ENCODE measurements at places on chromosomes 16 and 17.
A peak's percentile ranks its signal among the peaks of the same experiment; 100 is the strongest.

- DNase-seq, result no peak
These were observed 29.4 kb downstream of the CNTROB start for GRCh38 chr17:7961421-7961820.

GRCh38 chr17:76714822-76715495, 4.2 kb upstream of the MXRA7 start:
- DNase-seq, result no peak

DNA sequence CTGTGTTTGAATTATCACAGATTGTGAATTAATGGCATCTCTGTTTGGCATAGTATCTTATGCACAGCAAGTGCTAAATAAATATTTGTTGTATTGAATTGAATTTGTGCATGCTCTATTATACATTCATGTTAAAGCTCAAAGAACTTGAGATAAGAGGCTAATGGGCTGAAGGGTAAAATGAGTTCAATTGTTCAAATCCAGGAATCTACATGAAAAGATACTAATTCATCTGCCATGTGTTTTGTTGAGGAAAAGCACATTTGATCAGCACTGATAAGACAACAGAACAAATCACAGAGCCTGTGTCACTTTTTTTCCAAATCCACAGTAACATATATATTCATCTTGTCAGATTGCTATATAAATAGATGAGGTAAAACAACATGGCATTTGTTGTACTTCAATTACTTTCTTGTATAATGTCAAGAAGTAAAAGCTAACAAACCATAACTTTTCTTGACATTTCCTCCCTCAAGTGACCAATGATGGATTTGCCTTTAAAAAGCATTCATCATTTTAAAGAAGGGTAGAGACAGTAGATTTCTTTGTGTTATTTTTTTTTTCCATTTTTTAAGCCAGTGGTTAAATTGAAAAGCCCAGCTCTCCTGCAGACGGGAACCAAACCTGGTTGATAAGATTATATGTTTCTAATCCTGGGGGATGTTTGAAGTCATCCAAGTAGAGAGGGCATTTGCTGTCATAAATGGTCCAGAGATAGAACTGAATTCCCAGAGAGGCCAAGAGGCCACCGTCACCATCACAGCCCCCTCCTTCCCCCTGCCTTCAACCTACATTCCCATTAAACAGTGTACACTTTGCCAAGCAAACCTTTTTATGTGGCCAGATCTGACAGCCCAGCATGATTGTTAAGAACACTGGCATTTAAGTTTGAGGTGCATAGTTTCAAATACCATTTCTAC, 123.0 kb downstream of the CHD9NB start:
- DNase-seq, result no peak

DNA sequence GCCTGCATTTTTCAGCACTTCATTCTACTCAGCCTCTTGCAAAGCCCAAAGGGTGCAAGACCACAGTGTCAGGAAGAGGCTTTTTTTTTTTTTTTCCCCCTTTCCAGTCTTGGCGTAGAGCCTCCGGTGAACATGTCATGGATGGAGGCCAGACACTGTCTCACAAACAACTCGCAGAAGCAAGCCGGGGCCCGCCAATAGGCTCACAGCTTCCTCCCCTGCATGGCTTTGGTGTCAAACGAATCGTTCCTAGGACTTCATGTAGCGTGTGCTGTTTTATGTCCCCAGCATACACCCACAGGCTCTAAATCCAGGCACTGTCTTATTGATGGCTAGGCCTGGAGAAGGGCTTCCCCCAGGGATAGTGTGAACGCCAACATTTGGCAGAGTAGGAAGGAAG, 457.7 kb upstream of the MAF start:
- no peak for DNase-seq

- no peak for DNase-seq
These were observed 349.9 kb downstream of the SOX9 start for GRCh38 chr17:72470734-72471133.

GRCh38 chr16:17676171-17676570, 205.4 kb upstream of the XYLT1 start:
- DNase-seq, result no peak

- DNase-seq, result no peak
These were observed 14.4 kb downstream of the ASPSCR1 start for GRCh38 chr17:81991684-81992305.

GRCh38 chr17:83013779-83014117, 65.7 kb upstream of the METRNL start:
- DNase-seq, result no peak

DNA sequence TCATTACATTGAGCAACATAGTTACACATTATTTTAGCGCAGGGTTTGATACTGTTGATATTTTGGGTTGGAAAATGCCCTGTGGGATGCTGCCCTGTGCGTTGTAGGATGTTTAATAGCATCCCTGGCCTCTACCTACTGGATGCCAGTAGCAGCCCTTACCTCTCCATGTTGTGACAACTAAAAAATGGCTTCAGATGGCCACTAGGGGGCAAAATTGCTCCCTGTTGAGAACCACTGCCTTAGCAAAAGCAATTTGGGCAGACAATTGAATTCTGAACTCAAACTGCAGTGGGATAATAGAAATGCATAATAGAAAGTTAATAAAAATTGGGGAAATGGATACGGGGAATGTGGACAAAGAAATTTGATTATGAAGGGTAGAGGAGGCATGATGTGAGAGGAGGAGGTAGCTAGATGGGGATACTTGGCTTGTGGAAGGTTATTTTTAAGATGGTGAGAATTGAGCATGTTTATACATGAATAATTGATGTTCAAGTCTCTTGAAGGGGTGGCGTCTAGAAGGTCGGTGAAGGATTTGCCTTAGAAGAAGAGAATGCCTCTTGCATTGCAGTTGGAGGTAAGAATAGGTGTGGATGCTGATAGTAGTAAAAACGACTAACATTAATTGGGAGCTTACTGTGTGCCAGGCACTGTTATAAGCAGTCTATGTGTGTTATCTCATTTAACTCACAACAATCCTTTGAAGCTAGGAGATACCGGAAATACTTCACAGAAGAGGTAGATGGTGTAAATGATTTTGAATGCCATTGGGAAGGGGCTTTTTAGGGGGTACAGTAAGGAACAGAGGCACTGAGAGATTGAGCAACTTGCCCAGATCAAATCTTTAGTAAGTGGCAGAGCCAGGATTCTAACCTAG, 19.0 kb downstream of the HEATR9 start:
- DNase-seq, result peak; percentile 27

DNA sequence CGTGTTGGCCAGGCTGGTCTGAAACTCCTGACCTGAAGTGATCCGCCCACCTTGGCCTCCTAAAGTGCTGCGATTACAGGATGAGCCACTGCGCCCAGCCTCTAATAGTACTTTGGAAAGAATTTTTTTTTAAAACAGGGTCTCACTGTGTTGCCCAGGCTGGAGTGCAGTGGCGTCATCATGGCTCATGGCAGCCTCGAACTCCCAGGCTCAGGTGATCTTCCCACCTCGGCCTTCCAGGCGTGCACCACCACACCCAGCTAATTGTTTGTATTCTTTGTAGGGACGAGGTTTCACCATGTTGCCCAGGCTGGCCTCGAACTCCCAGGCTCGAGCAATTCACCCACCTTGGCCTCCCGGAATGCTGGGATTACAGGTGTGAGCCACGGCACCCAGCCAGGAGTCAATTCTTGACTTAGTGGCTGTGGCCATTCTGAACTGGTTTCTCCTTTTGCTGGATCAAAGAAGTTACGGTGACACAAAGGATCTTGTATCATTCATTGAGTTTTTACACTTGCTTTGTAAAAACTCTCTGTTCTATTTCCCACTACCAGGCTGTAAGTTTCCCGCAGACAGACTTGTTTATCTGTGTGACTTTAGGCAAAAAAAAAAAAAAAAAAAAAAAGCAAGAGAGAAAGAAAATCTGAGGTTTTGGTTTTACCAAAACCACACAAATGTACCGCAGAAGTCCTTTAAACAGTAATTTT, 12.7 kb upstream of the COTL1 start:
- DNase-seq, result no peak

GRCh38 chr16:66483689-66484452, 56.8 kb downstream of the BEAN1 start:
- no peak for DNase-seq

- DNase-seq, result no peak
These were observed 89.8 kb downstream of the GSG1L start for GRCh38 chr16:27973678-27974077.

DNA sequence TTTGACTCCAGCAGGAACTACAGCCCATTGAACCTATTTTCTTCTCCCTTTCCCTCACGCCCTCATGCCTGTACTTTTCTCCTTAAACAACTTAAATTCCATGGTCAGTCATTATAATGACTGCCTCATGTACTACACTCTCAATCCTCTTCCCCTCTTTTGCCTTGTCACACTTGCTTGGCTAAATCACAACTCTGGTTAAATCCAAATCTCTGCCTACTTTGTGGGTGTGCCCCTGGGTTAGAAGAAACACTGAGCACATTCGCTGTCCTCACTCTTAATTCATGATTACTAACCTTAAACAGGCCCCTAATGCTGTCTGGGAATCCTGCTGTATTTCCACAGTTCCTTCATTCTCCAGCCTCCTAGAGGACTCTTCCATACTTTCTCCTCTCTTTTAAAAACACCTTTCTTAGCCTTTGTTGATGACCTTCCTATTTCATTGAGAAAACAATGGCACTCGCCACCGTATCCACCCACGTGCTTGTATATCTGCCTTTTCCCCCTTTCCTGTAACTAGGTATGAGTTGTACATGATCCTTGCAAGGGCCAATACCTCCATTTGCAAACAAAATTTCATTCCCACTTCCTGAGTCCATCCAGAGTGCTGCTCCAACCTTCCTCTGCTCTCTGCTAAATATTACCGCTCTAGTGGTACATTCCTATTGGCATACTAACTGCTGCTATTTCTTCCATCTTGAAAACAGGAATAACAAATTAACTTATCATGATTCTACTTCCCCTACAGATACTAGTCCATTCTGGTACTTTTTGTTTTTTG, 28.9 kb downstream of the ZNRF1 start:
- DNase-seq, result no peak

DNA sequence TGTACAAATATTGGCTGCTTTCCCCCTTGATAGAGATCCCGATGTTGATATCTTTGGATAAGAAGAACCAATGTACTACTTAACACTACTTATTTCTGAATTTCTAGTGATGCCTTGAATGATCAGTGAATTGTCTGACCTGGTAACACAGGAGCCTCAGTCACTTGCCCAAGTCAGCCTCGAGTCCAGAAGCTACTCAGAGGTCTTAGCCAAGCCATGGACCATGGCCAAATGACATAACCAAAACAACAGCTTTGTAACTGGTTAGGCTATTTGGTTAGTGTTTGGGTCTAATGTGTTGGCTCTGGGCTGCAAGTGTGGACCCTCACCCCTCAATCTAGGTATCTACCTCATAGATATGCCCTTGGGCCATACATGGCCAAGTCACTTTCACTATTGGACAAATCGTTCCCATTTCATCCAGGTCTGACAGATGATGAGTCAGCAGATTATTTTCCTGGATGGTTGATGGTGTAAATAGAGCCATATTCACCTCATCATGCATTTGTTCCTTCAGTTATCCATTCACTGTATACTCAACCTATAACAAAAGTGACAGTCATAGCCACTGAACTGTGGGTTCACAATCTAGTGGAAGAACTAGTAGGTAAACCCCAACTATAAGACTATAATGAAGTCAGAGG, 3.5 kb downstream of the RBFOX1 start:
- DNase-seq, result no peak

GRCh38 chr17:76681222-76682137, 29.3 kb downstream of the MXRA7 start:
- DNase-seq, result peak; percentile 49

DNA sequence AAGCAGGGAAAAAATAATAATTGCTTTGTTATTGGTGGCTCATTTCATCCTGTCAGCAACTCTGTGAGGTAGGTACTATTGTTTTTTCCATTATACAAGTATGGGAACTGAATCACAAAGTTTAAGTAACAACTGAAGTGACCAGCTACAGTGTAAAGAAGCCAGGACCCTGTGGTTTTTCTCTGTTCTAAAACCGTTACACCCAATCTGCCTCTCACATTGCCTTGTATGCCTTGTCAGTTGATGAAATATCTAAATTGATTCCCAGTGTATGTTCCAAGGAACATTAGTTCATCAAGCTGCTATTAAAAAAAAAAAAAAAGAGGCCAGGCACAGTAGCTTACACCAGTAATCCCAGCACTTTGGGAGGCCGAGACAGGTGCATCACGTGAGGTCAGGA, 5.4 kb downstream of the PIGL start:
- DNase-seq, result no peak

DNA sequence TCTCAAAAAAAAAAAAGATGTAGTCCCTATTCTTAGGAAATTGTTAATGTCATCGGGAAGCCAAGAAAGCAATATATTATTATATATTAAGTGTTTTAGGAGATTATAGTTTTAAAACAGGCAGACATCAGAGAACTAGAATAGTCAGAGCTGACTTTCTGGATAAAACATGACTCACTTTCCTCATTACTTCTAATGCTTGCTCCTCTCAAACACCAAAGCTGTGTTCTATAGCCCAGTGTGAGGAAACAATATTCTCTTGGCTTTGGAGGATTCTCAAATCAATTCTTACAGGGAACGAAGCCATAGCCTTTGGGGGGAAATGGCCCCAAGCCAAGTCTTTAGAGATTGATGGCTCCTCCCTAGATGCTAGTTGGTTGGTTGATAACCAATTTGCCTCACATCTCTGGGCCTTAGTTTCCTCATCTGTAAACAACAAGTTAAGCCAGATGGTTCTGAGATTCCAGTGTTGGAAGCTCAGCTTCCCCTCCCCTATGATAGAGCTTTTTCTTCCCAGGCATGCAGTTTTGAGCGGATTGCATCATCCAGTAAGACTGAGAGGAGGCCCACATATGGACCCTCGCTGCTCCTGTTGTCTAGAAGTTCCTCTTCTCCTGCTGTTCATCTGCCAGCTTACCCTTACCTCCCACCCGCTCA, 12.4 kb downstream of the NMT1 start:
- DNase-seq, result peak; percentile 95

DNA sequence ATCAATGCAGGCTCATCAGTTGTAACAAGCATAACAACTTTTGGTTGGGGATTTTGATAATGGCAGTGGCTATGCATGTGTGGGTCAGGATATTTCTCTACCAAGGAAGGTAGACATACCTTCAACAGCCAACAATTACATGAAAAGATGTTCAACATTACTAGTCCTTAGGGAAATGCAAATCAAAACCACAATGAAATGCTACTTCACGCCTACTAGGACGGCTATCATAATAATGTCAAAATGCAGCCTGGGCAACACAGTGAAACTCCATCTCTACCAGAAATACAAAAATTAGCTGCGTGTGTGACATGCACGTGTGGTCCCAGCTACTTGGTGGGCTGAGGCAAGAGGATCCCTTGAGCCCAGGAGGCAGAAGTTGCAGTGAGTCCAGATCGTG, 7.3 kb upstream of the SLC5A10 start:
- DNase-seq, result no peak

DNA sequence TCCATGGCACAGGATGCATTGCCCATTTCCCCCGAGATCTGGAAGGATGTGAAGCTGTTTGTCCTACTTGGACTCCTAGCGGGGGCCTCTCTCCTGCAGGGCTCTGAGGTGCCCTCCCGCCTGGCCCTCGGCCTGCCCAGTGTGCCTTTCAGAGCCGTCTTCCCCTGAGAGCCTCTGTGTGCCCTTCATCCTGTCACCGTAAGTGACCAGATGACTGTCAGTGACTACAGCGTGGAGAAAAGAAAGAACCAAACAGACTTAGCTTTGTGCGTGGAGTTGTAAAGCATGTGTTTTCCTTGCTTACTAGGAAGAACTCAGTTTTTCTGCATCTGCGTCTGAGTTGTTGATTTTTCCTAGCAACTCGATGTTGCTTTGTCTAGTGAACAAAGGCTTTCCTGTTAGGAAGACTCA, 56.1 kb downstream of the BANP start:
- DNase-seq, result no peak

All from AG09319 (cell line).